PC-3 (cell line): ENCODE measurements at places on chromosomes 11 and 22. TPM values are rescaled to one million over a fixed set of nuclear protein-coding genes. Genes with fewer than 3 reads are reported as not detected.

MMP27 gene
- not detected in 2 replicates for total RNA-seq

- DNase-seq, result no peak
These were observed 98.1 kb upstream of the KIRREL3 start for GRCh38 chr11:127098684-127099083.

H19 gene
- total RNA-seq, result not detected in 2 replicates

GAB2 gene
- total RNA-seq, result 7.1 and 10.7 TPM in 2 replicates

DNA sequence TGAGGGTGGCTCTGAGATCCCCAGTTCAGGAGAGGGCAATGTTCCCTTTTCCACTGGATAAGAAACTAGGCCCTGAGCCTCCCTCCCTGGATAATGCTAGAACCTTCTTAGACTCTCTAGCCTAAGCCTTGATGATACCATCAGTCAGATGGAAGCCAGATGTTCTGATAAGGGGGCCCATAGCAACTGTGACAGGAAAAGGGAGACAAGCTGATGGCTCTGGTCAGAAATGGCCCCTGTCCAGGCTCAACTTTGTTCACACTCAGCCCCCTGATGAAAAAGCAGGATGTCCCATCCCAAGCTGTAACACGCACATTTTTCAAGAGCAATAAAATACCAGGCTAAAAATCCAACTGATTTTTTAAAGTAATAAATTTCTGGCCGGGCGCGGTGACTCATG is 7.2 kb upstream of the OAF start:
- DNase-seq, result no peak

DNA sequence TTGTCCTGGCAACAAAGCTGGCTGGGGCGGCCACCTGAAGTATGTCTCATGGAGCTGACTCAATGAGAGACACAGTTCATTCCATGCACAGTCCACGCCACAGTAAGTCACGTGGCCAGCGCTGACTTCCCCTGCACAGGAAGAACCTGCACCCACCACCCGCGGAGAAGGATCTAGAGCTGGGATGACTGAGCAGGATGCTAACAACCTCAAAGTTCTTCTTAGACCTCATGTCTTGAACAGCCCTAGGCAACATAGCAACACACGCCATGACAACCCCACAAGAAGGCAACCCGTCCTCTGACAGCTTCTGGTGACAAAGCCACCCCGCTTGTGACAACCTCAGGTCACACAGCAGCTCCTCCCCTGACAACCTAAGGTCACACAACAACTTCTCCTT is 76.9 kb upstream of the B3GAT1 start:
- no peak for DNase-seq

DNA sequence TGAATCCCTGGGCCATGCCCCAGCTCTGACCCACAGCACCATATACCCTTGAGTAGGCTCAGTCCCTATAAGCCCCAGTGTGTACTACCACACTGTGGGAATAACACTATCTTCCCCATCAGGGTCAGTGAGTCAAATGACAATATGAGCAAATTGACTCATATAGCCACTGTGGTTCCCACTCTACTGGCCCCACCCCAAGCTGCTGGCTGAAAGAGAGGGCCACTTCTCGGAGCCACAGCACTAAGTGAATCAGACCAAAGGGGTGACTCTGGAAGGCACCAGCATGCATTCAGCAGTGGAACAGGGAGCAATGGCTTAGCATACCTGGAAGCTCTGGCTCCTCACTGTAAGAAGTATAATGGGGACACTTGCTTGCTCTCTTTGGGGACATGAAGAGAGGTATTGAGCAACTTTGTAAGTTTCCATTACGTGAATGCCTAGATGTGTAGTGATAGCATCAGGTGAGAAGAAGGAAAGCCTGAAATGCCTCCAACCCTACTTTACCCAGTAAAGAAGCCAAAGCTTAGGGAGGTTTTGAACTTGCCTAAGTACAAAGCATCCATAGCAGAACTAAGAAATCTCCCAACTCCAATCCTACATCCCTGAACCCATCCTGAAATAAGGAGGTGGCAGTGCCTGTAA is 13.5 kb downstream of the CD59 start:
- DNase-seq, result peak; percentile 86

DNA sequence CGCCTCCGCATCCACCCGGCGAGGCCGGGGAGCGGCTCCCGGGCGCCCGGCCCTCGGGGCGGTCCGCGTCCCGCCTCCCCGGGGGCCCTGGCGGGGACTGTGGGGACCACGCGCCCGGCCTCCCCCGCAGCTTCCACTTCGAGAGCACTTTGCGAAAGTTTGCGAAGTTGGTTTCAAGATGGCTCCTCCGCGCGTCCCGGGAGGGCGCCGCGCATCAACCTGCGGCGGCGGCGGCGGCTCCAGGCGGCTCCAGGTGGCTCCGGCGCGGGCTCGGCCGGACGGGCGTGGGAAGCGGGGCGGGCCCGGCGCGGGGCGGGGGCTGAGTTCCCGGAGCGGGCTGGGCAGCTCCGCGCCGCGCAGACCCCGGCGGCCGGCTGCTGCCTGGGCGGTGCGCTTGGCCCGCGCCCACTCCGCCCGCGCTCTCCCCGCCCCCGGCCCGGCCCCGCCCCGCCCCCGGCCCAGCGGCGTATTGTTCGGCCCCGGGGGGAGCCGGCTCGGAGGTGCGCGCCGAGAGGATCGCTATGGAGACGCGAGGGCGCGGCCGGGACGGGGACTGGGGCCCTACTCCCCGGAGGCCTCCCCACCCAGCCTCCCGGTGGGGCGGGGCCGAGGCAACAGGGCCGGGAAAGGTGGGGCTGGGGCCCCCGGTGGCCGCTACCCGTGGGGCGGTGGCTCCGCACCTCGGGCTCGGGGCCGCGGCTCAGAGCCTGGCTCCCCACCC is at the start of gene CELSR1:
Gene CELSR1, minus strand, starts transcription at position 396 of the 721 bp plus-strand sequence. CDS start 450 bp downstream, outside the sequence.
- peak; percentile 55 for DNase-seq

DNA sequence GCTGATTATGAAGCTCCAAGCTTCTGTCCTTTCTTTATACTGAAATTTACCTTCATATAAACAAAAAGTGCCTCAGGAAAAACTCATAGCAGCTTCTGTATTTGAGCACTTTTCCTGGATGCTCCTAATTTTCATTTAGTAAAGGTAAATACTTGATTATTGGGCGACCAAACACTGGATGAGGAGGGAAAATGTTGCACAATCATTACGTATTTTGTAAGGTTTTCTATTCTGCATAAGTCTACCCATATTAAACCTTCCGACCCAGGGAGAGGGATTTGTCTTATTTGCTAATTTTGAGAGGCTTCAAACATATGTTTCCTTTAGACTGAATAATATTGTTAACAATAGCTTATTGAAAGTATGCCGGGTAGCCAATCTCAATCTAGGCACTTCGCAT is 4.3 kb upstream of the SLC6A5 start:
- DNase-seq, result no peak

MUC5B gene
- 24.3 and 33.0 TPM in 2 replicates for total RNA-seq

GRCh38 chr11:76667856-76668255 is 2.7 kb downstream of the LRRC32 start:
- no peak for DNase-seq

- no peak for DNase-seq
These were observed 943 bp downstream of the DUSP8 start for GRCh38 chr11:1570896-1571759.

GRCh38 chr11:113664981-113665710 is 41.0 kb downstream of the TMPRSS5 start:
- peak; percentile 68 for DNase-seq

MYH9 gene
- total RNA-seq, result 357 and 546 TPM in 2 replicates

DNA sequence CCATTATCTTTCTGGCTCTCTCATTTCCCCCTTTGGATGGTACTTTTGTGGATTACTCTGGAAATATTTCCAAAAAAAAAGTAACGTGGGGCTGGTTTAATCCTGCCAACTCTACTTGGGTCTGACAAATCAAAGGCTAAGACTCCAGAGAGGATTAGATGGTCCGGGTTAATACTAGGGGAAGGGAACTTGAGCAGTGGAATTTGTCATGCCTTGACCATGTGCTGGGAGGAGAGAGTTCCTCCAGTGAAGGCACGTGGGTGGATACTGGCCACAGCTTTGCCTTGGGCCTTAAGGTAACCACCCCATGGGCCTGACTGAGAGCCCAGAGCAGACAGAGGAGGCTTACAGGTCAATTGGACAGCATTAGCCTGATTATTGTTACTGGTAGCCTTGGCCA is 120.3 kb downstream of the NAV2 start:
- no peak for DNase-seq

- peak; percentile 87 for DNase-seq
These were observed 21.5 kb downstream of the CYTH4 start for GRCh38 chr22:37303821-37304274.

- peak; percentile 99 for DNase-seq
These were observed 1.0 kb upstream of the POLD4 start for GRCh38 chr11:67354075-67355022.
